Vagina (tissue), 2 donors: ENCODE measurements at places on chromosomes 5 and 9.

GRCh38 chr9:121786998-121787422, 135.6 kb downstream of the DAB2IP start:
- DNase-seq: no peak

GRCh38 chr5:56569566-56569965, 245.8 kb upstream of the MAP3K1 start:
- DNase-seq: no peak

GRCh38 chr5:175629261-175629660, 28.6 kb upstream of the HRH2 start:
- DNase-seq: no peak

DNA sequence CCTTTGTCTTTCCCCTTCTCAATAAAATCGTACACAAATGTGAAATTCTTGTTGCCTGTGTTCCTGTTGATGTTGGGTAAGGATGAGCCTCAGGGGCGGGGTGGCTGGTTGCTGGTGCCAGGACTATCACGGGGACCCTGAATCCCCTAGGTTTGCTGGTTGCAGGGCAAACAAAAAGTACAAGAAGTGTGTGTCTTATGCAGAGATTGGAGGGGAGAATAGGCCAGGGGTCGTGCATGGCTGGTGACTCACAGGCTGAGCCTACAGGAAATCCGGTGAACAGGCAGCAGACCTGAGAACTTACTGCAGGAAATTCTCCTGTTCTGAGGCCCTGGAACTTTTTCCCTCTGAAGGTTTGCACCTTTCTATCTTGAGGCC, 5.5 kb downstream of the ANXA2R start:
- DNase-seq: no peak

- DNase-seq: no peak
These were observed 426.3 kb downstream of the CETN3 start for GRCh38 chr5:89983216-89983615.

- DNase-seq: no peak
These were observed 4.8 kb downstream of the PSMD5 start for GRCh38 chr9:120837921-120838320.

DNA sequence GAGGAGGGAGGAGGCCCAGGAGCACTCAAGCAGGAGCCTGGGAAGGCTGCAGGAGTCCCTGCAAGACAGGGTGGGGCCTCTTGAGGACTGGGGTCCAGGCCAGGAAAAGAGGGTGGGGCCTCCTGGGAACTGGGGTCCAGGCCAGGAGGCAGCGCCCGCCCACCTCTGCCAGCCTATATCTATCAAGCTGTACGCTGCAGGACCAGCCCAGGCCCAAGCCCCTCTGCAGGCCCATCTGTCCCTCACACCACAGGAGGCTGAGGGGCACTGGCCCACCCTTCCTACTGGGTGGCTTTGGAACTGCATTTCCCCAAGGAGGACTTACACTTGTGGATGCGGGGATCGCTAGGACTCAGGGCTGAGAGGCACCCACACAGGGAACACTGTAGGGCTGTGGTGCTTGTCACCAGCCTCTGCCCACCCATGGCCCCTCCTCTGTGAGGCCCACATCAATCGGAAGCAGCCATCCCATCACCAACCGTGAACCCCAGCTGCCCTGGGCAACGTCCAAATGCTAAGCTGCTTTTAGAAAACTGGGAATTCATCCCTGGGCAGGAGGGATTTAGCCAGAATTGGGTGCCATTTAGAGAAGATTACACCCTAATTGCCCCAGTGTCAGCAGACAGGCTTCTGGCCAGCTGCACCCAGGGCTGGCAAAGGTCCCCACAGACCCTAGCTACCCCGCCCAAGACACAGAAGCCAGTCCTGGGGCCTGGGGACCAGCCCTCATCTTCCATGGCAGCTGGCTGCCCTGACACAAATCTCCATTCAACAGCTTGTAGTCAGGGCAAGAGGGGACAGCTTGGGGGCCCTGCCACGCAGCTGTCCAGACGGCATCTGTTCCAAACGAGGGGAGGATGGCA, 15.3 kb downstream of the BICD2 start:
- DNase-seq: no peak
